ENCODE measurements at places on chromosomes 16 and 17. TPM values are rescaled to one million over a fixed set of nuclear protein-coding genes. Genes with fewer than 3 reads are reported as not detected.

- no peak for DNase-seq
Observed at GRCh38 chr16:88415713-88416323, 33.1 kb downstream of the ZNF469 start.

GRCh38 chr16:684961-685696 is 995 bp upstream of the JMJD8 start:
- DNase-seq: no peak

- no peak for DNase-seq
Observed at GRCh38 chr16:78365366-78365765, 265.9 kb downstream of the WWOX start.

GRCh38 chr17:9244066-9245052 is 223.0 kb downstream of the NTN1 start:
- no peak for DNase-seq

- no peak for DNase-seq
Observed at GRCh38 chr17:12995896-12996295, 21.9 kb downstream of the ELAC2 start.

DNA sequence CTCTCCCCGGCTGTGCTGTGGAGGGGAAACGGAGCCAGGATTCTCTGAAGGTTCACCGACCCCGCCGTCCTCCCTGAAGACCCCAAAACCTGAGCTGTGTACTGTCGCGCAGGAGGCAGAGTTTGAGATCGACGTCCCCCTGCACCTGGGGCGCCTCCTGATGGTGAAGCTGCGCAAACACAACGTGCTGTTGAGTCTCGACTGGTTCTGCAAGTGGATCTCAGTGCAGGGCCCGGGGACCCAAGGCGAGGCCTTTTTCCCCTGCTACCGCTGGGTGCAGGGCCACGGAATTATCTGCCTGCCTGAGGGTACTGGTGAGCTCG is 62.6 kb upstream of the TEKT1 start:
- DNase-seq: peak; percentile 16

DNA sequence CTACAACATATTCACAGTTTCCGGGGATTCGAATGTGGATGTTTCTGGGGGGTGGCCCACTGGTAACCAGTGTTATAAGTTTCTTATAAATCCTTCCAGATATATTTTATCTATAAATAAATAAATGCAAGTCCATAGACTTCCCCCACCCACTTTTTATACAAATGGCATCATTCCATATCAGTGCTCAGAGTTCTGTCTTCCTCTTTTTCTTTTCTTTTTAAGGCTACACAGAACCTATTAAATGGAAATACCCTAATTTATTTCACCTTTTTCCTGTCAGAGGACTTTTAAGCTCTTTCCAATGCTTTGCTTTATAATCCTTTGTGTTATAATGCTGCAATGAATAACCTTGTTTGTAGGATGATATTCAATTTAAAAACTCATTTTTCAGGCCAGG is 3.8 kb downstream of the LGALS9 start:
- DNase-seq: no peak

GRCh38 chr17:37823996-37824395 is 79.1 kb upstream of the HNF1B start:
- DNase-seq: no peak

- DNase-seq: no peak
Observed at GRCh38 chr16:24150282-24150681, 105.9 kb upstream of the CACNG3 start.

DNA sequence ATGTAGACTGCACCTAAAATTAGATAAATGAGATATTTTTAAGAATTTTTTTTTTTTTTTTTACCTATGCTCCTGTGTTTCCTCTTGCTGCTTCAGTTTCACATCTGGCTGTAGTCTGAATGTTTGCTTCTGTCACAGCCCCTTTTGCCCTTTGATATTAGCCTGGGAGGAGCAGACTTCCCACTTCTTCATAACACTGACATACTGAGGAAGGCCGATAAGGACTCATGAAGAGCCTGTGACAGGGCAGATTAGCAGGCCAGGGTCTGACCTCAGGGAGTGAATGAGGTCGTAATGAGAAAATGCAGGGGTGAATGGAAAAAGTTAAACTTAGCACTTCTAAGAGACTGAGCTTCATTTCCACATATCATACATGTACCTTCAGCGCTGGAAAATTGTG is at the start of gene SLFN14:
Gene SLFN14 (minus strand): TSS at position 117 of the 400 bp plus-strand sequence. CDS start 2,757 bp downstream, outside the sequence.
- no peak for DNase-seq

- no peak for DNase-seq
Observed at GRCh38 chr17:68794636-68795434, 160.4 kb downstream of the ABCA8 start.

GRCh38 chr16:8905795-8906591 is 23.8 kb downstream of the LITAFD start:
- DNase-seq: no peak

- DNase-seq: no peak
Observed at GRCh38 chr17:80219763-80220053, 425 bp downstream of the SGSH start.

DNA sequence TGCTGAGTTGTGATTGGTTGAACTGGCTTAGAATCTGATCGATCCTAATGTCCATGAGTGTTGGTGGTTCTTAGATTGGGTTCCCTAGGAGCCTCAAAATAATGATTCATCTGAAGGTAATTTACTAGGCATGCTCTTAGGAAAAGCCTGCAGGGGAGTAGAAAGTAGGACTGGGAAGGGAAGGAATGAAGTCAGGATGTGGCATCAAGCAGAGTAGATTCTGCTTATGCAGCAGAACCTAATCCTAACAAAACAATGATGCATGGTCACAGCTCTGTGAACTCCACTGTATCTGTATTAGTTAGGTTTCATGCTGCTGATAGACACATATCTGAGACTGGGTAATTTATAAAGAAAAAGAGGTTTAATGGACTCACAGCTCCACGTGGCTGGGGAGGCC is 132.5 kb downstream of the HS3ST2 start:
- DNase-seq: no peak

DNA sequence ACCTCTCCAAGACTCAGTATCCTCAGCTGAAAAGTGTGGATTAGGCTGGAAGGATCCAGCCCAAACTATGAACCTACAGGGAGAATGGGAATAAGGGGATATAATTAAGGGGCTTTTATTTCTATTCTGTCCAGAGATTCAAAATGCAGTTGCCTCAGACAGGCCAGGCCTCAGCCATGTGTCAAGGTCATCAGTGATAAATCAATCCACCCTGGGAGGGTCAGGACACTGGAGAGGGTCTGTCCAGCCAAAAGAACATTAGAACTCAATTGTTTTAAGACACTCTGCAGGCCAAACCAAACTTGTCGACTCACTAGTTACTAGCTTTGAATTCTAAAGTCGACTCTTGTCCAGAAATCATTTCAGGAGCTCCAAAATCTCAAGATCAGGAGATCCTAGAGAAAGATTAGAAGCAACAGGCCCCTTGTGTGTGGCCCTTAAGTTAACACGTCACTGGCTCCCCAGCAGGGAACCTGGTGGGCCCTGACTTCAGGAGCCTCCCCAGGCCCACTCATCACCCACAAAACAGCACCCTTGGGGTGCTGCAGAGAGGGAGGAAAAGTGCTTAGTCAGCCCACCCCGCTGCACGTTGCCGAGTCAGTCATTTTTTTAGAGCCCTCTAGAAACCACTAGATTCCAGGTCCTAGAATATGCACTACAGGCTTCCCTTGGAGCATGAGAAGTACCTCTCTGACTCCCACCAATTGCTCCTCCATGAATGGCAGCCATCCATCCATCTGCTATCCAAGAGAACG is 156.8 kb downstream of the XYLT1 start:
- no peak for DNase-seq

DNA sequence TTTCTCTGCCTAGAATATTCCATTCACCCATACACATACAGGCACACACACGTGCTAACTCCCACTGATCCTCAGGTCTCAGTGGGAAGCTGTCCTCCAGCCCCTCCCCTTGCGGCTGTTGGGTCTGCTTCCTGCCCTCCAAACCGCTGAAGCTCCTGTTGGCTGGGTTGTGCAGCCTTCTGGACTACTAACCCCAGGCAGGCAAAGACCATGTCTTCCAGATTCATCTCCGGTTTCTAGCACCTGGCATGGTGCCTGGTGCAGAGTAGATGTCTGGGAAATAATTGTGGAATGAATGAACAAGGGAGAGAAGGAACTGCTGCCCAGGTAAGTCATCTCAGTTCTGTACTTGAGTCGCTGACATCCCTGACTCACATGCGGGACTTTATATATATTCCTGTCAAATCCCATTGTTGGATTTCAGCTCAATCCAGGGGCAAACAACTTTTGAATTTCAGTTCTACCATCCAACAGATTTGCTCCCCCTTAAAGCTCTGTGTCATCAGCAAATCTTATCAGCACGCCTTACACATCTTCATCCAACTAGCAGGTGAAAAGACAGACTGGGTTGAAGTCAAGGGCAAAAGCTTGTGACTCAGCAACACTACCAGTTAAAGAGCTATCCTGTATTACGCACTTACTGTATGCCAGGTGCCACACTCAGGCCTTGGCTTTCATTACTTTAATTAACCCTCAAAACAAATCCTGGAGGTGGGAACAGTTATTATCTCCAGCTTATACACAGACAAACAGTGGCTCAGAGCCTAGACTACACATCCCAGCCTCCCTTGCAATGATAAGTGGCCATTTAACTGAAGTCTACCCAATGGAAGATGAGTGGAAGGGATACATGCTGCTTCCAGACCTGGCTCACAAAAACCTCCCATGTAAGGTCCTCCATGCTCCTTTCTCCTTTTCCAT is 51.1 kb downstream of the SRCIN1 start:
- no peak for DNase-seq

DNA sequence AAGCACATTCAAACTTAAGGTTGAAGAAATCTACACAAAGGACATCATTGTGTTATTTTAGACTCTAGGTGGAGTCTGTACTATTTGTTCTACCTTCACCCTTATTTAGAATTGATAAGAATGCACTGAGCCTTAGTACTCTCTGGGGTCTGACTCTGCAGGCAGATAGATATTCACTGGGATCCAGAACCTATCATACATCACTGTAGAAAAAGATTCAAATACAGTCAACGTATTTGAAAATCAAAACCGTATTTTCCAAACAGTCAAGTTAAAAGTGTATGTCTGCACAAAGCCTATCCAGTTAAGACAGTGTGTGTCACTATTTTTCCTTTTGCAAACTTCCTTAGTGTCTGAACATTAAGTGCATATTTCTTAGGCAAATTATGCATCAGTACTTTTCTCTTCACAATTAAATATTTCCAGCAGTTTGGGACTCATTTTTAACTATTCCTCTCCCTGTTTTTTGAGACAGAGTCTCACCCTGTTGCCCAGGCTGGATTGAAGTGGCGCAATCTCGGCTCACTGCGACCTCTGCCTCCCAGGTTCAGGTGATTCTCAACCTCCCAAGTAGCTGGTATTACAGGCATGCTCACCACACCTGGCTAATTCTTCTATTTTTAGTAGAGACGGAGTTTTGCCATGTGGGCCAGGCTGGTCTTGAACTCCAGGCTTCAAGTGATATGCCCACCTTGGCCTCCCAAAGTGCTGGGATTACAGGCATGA is 22.3 kb downstream of the MOSMO start:
- DNase-seq: no peak

GRCh38 chr16:81905277-81905676 is 106.0 kb downstream of the SDR42E1 start:
- DNase-seq: no peak

DNA sequence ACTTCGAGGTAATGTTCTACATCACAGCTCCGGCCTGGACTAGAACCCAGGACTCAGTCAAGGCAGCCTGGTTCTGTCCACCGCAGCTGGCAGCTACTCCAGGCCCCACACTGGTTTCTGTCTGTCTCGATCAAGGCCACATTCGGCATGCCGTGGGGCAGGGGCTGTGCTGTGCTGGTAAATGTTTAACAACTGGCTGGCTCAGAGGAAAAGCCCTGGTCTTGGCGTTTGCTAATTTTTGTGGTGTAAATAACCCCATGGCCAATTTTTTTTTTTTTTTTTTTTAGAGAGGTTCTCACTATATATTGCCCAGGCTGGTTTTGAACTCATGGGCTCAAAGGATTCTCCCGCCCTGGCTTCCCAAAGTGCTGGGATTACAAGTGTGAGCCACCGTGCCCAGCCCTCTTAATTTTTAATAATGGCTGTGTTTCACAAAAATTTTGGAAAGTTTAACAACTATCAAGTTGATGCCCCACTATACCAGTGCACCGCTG is 328 bp upstream of the DRC7 start:
- DNase-seq: no peak

- no peak for DNase-seq
Observed at GRCh38 chr16:871562-872345, 71.2 kb upstream of the GNG13 start.

- DNase-seq: no peak
Observed at GRCh38 chr17:65627891-65628643, 66.6 kb upstream of the AXIN2 start.

- no peak for DNase-seq
Observed at GRCh38 chr17:75102385-75102821, 7.4 kb upstream of the ARMC7 start.

GRCh38 chr17:76727745-76728456 is 1.3 kb downstream of the METTL23 start:
- peak; percentile 26 for DNase-seq

GRCh38 chr17:65418622-65419021 is 142.8 kb downstream of the AXIN2 start:
- DNase-seq: no peak

DNA sequence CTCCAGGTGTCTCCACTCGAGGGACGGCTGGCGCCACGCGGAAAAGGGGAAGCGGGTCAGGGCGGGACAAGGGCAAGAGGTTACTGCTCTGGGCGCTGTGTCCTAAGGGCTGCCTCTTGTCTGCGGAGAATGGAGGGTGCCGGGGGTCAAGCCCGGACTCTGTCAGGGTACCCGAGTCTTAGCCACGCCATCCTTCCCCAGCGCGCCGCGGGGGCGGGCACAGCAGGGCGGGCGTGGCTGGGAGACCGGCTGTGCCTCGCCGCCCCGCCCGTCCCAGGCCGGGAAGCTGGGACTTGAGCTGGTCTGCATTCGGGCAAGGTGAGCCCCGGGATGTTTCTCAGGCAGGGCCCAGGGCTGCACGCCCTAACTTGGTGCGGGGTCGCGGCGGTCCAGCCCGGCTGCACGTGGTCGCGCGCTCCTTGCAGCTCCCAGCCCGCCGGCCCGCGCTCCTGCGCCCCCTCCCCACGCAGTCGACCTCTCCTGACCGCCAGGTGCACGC is 6.2 kb upstream of the ACTG1 start:
- DNase-seq: no peak

The CDRT15 gene
- not detected for total RNA-seq

The KRT39 gene
- not detected for total RNA-seq

The RHBDF2 gene
- total RNA-seq: 41.6 TPM

The SPNS2 gene
- 0.25 TPM for total RNA-seq

The DHRS7C gene
- not detected for total RNA-seq

The FADS6 gene
- not detected for total RNA-seq

The SLFN12 gene
- total RNA-seq: 9.6 TPM

The IQCK gene
- total RNA-seq: 1.5 TPM

The ICAM2 gene
- total RNA-seq: 113 TPM

The ITGB3 gene
- total RNA-seq: 0.98 TPM
